Peyer's patch (tissue), 4 donors: ENCODE measurements at places on chromosomes 4 and X. TPM values are rescaled to one million over a fixed set of nuclear protein-coding genes. Genes with fewer than 3 reads are reported as not detected.

The RADX gene
- 2.9 TPM for total RNA-seq

The UTP14A gene
- total RNA-seq: 8.6 TPM

The CCDC158 gene
- total RNA-seq: not detected

The GLUD2 gene
- 2.9 TPM for total RNA-seq

The SERPINA7 gene
- not detected for total RNA-seq

The HS6ST2 gene
- total RNA-seq: not detected

The FAM47A gene
- not detected for total RNA-seq

The AFF2 gene
- not detected for total RNA-seq

The KCNE5 gene
- total RNA-seq: not detected
